NCI-H446 treated with DMSO at 0.1 percent for 48 hours (cell line): ENCODE measurements at places on chromosomes 6 and 20.

GRCh38 chr20:50865591-50865990 lies 65.6 kb downstream of the ADNP start:
- no peak for DNase-seq

DNA sequence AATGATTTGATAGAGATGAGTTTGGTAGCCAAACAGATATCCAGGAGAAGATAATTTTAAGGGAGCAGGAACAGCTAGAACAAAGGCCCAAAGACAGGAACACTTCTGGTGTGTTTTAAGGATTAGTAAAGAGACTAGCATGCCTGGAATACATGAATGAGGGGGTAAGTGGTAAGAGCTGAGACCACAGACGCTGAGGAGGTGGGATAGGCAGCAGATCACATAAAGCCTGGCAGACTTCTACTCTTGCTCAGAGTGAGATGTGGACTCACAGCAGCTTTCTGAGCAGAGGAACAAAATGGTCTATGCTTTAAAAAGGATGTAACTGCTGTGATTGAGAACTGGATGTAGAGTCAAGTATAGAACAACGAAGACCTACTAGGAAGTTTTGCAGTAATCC lies 100.1 kb downstream of the EPHA7 start:
- DNase-seq = no peak

- no peak for DNase-seq
Measured at GRCh38 chr20:6770786-6771100, 3.3 kb downstream of the BMP2 start.

- DNase-seq = no peak
Measured at GRCh38 chr20:38434301-38434741, 807 bp downstream of the SNHG17 start.

DNA sequence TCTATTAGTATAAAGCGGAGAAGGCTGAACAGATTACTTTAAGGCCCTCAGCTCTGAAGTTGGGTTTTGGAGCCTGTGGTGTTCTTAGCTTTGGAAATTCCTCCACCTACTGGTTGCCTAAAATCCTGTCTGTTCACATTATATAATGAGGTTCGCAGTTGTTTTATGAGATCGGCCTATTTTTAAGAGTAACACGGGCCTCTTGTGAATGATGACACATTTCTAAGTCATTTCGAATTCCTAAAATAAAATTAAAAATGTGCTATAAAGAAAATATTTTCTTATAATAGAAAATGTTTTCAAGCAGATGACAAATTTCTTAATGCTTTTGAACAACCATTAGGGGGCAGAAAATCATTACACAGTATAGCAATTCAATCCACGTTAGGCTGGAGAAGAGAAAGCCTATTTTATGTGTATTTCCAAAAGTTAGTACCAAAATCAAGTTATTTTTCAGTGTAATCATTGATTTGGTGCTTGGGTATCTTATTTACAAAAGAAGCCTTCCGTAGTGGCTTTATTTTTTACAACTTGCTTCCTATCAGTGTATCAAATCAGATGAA lies 15.8 kb upstream of the FAM8A1 start:
- DNase-seq = peak; percentile 85

GRCh38 chr20:58994390-58995159 lies 12.5 kb downstream of the CTSZ start:
- no peak for DNase-seq

GRCh38 chr6:134674562-134674961 lies 275.3 kb downstream of the ALDH8A1 start:
- DNase-seq = no peak
